Smooth muscle cell of bladder (primary cell): ENCODE measurements at places on chromosomes 11 and 22. TPM values are rescaled to one million over a fixed set of nuclear protein-coding genes. Genes with fewer than 3 reads are reported as not detected.

Gene KCNK4
- not detected in 2 replicates for total RNA-seq

Gene CRKL
- 29.4 and 38.9 TPM in 2 replicates for total RNA-seq

Gene GAS2
- total RNA-seq: 0.65 and 0.85 TPM in 2 replicates

Gene APOL4
- 0.65 and 2.3 TPM in 2 replicates for total RNA-seq

Gene WNT11
- total RNA-seq: 0.28 and 1.1 TPM in 2 replicates
